Stimulated activated CD4-positive, alpha-beta T cell treated with anti-CD3 and anti-CD28 coated beads, Interleukin-15, amount 100 ng/mL, for 48 hours (primary cell): ENCODE measurements at places on chromosomes 2 and 18.

DNA sequence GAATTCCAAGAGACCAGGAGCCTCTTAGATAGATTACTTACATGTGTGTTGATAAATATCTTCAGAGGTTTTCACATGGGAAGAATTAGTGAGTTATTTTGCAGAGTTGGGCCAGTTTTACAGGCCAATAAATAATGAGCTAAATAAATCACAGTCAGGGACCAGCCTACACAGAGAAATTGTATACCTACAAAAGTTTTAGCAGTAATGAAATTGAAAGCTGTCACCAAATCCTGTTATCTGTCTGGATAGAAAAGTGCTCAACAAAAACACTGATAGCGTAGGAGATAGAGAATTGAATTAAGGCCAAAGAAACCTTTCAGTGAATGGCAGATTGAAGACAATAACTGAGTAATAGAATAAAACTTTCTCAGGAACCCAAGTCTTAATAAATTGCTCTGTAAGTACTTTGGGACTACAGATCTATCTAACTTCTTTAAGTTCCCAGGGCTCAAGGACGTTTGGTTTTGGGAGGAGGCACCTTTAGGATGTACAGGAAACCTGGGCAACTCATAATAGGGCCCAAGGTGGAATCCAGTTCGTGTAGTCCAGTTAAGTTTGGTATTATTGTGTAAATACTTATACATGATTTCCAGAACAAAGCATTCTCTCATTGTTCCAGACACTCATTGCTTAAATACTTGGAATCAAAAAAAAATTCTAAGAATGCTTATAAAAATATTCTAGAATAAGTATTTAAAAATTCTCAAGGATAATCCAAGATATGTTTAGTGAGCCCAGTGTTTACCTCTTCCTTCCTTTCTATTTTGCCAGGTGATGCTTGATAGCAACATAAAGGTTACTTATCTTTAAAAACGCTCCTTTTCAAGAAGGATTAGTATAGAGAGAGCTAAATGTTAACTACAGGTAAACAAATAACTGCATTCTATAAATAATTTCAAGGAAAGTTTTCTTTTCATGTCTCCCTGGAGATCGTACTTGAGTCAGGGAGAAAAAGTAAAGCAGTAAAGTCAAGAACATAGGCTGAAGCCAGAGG, 134.5 kb downstream of the NCKAP5 start:
- no peak for DNase-seq

DNA sequence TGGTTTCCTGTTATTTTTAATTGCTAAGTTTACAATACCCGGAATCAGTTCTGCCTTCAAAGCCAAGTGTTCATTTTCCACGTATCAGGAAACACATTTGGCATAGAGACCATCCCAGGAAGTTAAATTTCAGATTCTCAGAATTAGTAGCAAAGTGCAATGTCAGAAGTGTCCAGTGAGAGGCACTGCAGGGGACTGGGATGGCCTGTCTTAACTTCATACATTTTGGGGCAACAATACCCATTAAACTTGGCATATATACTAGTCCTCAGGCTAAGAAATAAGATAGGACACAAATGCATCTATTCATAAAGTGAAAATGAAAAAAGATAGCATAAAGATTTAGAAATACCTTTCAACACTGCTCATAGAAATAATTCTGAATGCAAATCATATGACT, 1.5 kb upstream of the IL1RL2 start:
- no peak for DNase-seq

- DNase-seq = no peak
These were observed 274.0 kb downstream of the NDUFA10 start for GRCh38 chr2:239750929-239751678.

DNA sequence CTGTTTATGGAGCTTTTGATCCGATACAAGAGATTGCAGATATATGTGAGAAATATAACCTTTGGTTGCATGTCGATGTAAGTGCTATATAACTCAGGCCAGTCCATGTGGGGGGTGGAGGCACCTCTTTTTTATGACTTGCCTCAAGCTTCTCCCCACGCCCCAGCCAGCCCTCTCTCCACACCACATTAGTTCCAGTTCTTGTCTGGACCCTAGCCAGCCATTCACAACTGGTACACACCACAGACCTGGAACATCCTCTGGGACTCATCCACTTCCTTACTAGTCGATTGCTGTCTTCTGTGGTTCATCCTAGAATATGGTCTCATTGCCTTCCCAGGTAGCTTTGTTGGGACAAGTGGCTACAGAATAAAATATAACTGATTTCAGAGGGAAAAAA, 31.0 kb downstream of the GAD1 start:
- DNase-seq = no peak

DNA sequence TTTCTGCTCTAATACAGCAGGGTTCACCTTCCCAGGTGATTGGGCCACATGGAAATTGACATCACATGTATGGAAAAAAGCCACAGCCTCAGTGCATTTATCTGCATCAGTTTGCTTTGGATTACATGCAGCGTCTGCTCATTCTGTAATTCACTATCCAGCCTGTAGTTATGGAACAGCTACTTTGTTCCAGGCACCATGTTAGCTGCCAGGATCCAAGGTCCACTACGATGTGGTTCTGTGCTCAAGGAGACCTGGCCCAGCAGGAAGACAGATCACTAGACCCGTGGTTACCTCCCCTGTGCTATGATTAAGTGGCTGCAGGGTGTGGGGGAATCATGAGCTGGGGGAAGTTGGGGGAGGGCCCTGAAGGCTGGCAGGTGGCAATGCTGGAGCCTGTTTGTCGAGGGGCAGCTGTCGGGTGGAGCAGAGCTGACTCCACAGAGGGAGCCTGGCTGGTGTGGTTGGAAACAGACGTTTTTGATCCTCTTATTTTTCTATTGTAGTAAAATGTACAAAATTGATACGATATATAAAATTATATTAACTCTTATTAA, 58.6 kb downstream of the TSHZ1 start:
- DNase-seq = no peak

- no peak for DNase-seq
These were observed 73.1 kb downstream of the RAB3GAP1 start for GRCh38 chr2:135124924-135125886.

DNA sequence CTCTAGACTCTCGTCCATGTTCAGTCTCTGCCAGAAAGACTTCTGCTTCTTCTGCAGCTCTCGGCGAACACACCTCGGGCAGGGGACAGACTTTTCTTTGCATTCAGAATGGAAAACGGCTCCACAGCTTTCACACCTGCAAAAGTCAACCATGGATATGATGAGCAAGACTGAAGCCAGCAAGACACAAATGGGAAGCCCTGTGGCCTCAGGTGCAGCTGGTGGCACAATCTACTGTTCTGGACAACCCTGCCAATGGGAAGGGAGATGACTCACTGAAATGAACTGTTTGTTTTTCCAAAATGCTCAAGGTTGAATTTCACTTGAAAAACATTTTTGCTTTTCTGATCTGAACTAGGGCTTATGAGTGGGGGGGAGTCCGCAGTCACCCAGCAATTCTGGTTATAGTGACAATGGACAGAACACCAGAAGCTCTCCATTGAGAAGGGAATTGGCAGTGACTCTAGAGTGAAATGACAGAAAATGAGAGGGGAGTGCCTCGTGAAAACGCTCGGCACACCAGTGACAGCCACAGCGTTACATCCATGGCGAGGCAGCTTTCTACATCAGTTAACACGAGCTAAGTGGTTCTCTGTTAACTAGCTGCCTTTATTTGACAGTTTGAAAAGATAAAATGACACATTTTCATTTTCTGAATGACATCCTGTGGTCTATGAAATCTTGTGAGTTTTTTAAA, 58.8 kb upstream of the FZD5 start:
- no peak for DNase-seq

- DNase-seq = no peak
These were observed 209.2 kb downstream of the MCFD2 start for GRCh38 chr2:46706264-46706983.

DNA sequence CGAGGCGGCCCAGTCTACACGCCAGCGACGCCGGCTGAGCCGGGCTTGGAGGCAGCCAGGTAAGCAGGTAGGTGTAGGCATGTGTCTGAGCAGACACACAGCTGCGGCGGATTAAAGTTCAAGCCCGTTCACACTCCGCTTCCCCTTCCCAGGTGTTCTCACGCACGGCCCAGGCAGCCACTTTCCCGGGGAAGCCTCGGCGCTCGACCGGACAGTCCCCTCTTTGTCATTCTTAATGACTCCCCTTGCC, 367 bp downstream of the TGFA start:
- DNase-seq = no peak
